Pulmonary artery endothelial cell (primary cell): ENCODE measurements at places on chromosomes 4 and X. TPM values are rescaled to one million over a fixed set of nuclear protein-coding genes. Genes with fewer than 3 reads are reported as not detected.

PRKX gene
- 25.1 and 40.1 TPM in 2 replicates for total RNA-seq

SPATA4 gene
- total RNA-seq = not detected in 2 replicates

BGN gene
- 22.9 and 35.6 TPM in 2 replicates for total RNA-seq

TKTL2 gene
- total RNA-seq = not detected in 2 replicates

CTSO gene
- total RNA-seq = 6.1 and 12.1 TPM in 2 replicates

PNMA6A gene
- 0.53 and 1.6 TPM in 2 replicates for total RNA-seq

PPP1R2C gene
- not detected in 2 replicates for total RNA-seq

UGT2A1 gene
- total RNA-seq = 0.53 and 1.1 TPM in 2 replicates

ASB5 gene
- total RNA-seq = not detected in 2 replicates

PRAF2 gene
- 4.4 and 5.9 TPM in 2 replicates for total RNA-seq

NR3C2 gene
- 6.8 and 7.6 TPM in 2 replicates for total RNA-seq

MAP7D2 gene
- 0.04 and 0.07 TPM in 2 replicates for total RNA-seq

PLP1 gene
- not detected in 2 replicates for total RNA-seq

DACH2 gene
- not detected in 2 replicates for total RNA-seq

TSC22D3 gene
- 25.9 and 52.8 TPM in 2 replicates for total RNA-seq

GAGE13 gene
- total RNA-seq = not detected in 2 replicates

GAB3 gene
- total RNA-seq = 3.8 and 6.0 TPM in 2 replicates

PRDM8 gene
- 0.14 and 0.33 TPM in 2 replicates for total RNA-seq

SOWAHB gene
- total RNA-seq = not detected in 2 replicates

PSAPL1 gene
- total RNA-seq = not detected in 2 replicates

NFKB1 gene
- 45.1 and 67.6 TPM in 2 replicates for total RNA-seq

EREG gene
- total RNA-seq = not detected in 2 replicates

TMSB15A gene
- 3.2 and 4.5 TPM in 2 replicates for total RNA-seq

STPG2 gene
- 0.07 and 0.14 TPM in 2 replicates for total RNA-seq

HTR2C gene
- not detected in 2 replicates for total RNA-seq

CXorf49 gene
- not detected in 2 replicates for total RNA-seq

PRRG1 gene
- total RNA-seq = 22.2 and 24.5 TPM in 2 replicates

GUCY1A1 gene
- 0.07 TPM in 1 of 2 replicates, not detected in the other for total RNA-seq

WDFY3 gene
- 95.5 and 129 TPM in 2 replicates for total RNA-seq

F8A2 gene
- total RNA-seq = not detected in 2 replicates

XK gene
- total RNA-seq = under 0.01 TPM in 2 replicates

ATOH1 gene
- total RNA-seq = not detected in 2 replicates

BEX1 gene
- total RNA-seq = 0.20 TPM in 1 of 2 replicates, not detected in the other

FOXP3 gene
- total RNA-seq = not detected in 2 replicates

F11 gene
- not detected in 2 replicates for total RNA-seq

ADGRG2 gene
- total RNA-seq = 0.04 TPM in 1 of 2 replicates, not detected in the other

PLS3 gene
- 457 and 701 TPM in 2 replicates for total RNA-seq

SULT1E1 gene
- 34.2 and 267 TPM in 2 replicates for total RNA-seq

PDGFRA gene
- total RNA-seq = 0.73 and 0.85 TPM in 2 replicates

SASH3 gene
- total RNA-seq = not detected in 2 replicates

CLTRN gene
- total RNA-seq = not detected in 2 replicates

AMTN gene
- total RNA-seq = 0.18 TPM in 1 of 2 replicates, not detected in the other

SETD7 gene
- 64.5 and 85.0 TPM in 2 replicates for total RNA-seq

TCEAL7 gene
- total RNA-seq = 1.9 and 15.7 TPM in 2 replicates

KIF4A gene
- 13.9 and 26.9 TPM in 2 replicates for total RNA-seq

GABRG1 gene
- total RNA-seq = not detected in 2 replicates

BEX5 gene
- 2.4 and 3.5 TPM in 2 replicates for total RNA-seq

JAKMIP1 gene
- not detected in 2 replicates for total RNA-seq

ZXDA gene
- 8.5 and 11.8 TPM in 2 replicates for total RNA-seq

JCHAIN gene
- not detected in 2 replicates for total RNA-seq

FRMPD3 gene
- not detected in 2 replicates for total RNA-seq

MAGEA10 gene
- not detected in 2 replicates for total RNA-seq
